Pancreas (tissue), 10 donors: ENCODE measurements at places on chromosomes 2 and 18. TPM values are rescaled to one million over a fixed set of nuclear protein-coding genes. Genes with fewer than 3 reads are reported as not detected.

- no peak for DNase-seq
These were observed 54.9 kb upstream of the TSPYL6 start for GRCh38 chr2:54310961-54311360.

Gene GRHL1
- total RNA-seq, result 2.5 TPM

GRCh38 chr2:217166241-217166850 is 306.5 kb upstream of the TNP1 start:
- no peak for DNase-seq

- DNase-seq, result no peak
These were observed 74.7 kb upstream of the TMEM200C start for GRCh38 chr18:5969989-5970403.

Gene RGPD4
- 0.05 TPM for total RNA-seq

DNA sequence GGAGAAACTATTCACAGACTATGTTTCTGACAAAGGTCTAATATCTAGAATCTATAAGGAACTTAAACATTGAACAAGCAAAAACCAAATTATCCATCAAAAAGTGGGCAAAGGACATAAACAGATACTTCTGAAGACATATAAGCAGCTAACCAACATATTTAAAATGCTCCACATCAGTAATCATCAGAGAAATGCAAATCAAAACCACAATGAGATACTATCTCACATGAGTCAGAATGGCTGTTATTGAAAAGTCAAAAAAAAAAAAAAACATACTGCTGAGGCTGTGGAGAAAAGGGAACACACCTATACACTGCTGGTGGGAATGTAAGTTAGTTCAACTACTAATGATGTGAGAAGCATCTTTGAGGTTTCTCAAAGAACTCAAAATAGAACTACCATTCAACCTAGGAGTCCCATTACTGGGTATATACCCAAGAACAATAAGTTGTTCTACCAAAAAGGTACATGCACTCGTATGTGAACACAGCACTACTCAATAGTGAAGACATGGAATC is 220.4 kb upstream of the TFPI start:
- no peak for DNase-seq

DNA sequence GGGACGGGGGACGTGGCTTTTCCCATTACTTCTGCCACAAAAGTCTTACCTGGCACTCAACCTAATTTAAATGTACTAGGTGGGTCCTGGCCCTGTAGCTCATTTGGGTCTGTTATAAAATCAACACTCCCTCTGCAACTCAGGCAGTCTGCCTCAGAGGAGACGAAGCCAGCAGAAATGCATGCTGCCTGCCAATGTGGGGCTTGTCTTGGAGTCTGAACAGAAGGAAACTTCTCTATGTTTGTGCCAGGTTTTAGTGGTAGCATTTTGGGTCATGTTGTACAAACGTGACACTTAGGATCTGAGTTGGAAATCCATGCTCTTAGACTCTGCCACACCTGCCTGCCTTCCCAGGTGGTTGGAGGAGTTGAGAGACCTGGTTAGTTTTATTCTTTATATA is 292.5 kb upstream of the FAM98A start:
- DNase-seq, result no peak

DNA sequence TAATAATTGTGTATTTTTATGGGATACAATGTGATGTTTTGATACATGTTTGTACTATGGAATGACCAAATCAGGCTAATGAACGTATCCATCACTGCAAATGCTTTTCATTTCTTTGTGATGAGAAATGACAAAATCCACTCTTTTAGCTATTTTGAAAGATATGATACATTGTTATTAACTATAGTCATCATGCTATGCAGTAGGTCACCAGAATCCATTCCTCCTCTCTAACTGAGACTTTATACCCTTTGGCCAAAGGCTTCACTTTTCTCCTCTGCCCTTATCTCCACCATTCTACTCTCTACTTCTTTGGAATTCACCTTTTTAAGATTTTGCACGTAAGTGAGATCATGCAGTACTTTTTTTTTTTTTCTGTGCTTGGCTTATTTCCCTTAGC is 44.5 kb upstream of the TMEM17 start:
- DNase-seq, result no peak

- peak; percentile 65 for DNase-seq
These were observed 207.4 kb downstream of the ARL6IP6 start for GRCh38 chr2:152925547-152926448.

Gene CNDP1
- 0.09 TPM for total RNA-seq

Gene TUBB8B
- not detected for total RNA-seq

GRCh38 chr2:172039011-172039704 is 39.4 kb downstream of the METAP1D start:
- no peak for DNase-seq

Gene MATN3
- total RNA-seq, result 0.40 TPM

DNA sequence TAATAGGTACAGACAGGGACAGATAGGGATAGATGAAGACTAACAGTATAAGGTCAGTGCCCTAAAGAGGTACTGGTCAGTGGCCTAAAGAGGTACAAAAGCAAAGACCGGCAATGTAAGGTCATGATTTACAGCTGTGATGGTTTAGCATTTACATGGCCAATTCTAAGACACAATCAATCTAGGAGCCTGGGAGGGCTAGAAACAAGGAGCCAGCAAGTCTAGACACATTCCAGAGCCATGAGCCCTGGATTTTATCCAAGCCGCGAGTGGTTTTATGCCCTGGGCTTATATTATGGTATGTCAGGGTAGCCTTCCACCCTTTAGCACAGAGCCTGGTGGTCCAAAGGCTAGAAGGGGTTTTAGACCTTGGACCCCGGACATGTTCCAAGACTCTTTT is 124.2 kb downstream of the CBLN2 start:
- no peak for DNase-seq

Gene UPP2
- total RNA-seq, result not detected

Gene NLRC4
- 0.35 TPM for total RNA-seq
